ENCODE measurements at places on chromosomes 11 and 22.

- DNase-seq = no peak
- no peaks in the 10 kb centered on the region for H3K36me3 ChIP-seq
- no peak overlapping the region for H3K4me3 ChIP-seq
Observed at GRCh38 chr11:115202900-115203552, 301.2 kb downstream of the CADM1 start.

DNA sequence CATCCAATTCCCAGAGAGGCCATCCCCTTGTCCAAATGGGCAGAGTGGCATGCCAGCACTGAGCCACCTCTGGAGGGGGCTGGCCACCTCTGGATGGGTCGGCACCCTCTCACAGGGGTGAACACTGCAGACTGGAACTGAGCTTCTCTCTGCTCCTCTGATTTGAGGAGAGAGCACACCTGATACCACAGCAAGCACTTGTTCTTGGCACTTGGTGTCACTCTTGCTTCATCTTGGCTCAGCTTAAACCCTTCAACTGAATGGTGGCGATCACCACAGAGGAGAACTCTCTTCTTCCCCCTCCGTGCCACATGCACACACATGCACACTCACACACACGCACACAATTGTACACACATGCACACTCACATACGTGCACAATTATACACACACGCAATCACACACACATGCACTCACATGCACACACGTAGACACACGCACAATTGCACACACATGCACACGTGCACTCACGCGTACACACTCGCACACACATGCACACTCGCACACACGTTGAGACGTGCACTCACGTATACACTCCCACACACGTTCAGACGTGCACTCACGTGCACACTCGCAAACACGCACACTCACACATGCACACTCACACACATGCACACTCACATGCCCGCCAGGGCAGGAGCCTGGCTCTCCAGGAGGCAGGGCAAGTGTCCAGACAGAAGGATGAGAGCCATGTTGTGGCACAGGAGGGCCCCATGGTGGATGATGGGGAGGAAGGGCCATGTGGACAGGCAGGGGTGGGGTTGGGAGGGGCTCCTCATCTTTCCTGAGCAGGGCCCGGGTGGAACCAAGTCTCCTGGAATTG, 23.4 kb downstream of the OVOL1 start:
- H3K27me3 ChIP-seq = no peaks in the 10 kb centered on the region
- no peak overlapping the region for H3K27ac ChIP-seq
- H3K4me3 ChIP-seq = no peak overlapping the region

- no peaks in the 10 kb centered on the region for H3K36me3 ChIP-seq
- DNase-seq = no peak
- no peak overlapping the region for H3K4me3 ChIP-seq
- no peaks in the 10 kb centered on the region for H3K27me3 ChIP-seq
Observed at GRCh38 chr22:25130462-25130861, 69.2 kb upstream of the CRYBB3 start.

DNA sequence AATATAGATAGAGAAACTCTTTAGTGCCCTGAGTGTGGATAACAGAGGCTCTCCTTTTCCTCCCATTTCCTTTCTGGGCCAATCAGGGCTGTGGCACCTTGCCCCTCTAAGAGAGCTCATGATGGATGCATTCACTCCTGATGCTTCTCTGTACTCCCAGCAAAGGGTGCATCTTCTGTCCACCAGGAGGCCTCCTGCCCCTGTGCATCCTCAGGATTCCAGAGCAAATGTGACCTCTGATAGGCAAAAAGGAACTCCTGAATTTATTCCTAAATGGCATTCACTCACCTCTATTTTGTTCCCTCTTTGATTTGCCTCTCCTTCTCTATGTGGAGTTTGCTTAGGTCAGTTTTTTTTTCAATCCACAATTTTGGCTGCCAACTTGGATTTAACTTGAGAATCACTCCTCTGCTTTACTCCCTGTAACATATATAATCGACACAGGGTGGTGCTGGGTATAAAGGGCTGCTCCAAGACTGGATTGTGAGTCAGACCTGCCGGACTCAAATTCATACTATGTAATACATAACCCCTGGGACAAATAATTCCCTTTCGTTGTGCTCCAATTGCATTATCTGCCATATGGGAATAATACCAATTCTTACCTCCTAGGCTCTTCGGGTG, 1.1 kb upstream of the MRGPRX4 start:
- no peak overlapping the region for H3K4me3 ChIP-seq
- H3K27ac ChIP-seq = no peak overlapping the region
- peak; percentile 56 for DNase-seq

DNA sequence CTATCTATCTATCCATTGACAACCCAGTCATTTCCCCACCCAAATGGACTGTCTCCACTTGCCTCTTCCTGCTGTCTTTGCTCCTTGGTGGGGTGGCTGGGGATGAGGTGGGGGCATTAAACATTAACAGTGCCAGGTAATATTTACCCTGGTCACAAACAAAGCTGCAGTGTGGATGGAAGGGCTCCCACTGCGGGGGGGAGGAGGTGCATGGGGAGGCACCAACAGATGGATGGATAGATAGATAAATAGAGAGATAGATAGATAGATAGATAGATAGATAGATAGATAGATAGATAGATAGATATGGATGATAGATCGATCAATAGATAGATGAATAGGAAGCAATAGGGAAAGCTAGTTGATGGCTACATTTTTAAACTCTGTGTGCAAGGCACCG, 2.3 kb upstream of the FXYD2 start:
- no peaks in the 10 kb centered on the region for H3K27me3 ChIP-seq
- no peak overlapping the region for H3K27ac ChIP-seq
- H3K36me3 ChIP-seq = no peaks in the 10 kb centered on the region

DNA sequence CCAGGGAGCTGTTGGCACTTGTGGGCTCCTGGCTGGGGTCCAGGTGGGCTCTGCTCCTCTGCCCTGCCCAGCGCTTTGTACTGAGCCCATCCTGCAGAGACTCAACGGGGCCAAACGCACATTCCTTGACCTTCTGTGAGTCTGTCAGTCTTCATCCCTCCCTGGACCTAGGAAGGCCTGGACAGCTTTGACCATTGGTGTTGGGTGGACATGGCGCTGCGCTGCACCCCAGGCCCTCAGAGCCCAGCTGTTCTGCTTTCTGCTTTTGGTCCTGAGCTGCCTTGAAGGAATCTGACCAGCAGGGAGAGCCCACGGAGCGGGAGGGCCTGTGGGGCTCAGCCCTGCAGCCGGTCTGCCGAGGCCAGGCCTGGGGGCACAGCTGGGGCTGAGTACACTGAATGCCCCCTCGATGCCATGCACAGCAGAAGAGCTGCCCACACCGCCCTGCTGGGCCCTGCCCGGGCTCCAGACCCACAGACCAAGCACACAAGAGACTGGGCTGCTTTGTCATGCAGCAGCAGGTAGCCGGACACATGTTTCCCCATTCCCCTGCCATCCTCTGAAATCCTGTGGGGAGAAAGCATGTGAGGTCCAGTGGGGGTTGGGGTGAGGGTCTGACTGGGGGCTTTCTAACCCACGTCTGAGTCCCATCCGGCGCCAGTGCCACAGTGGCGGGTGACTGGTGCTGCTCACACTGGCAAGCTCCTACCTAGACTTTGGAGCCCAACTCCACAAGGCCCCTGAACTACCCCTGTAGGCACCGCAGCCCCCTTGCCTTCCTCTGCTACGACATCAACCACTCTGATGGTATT, 24.1 kb upstream of the CCDC188 start:
- H3K27ac ChIP-seq = no peak overlapping the region
- no peak overlapping the region for H3K4me3 ChIP-seq
- H3K36me3 ChIP-seq = no peaks in the 10 kb centered on the region
- no peaks in the 10 kb centered on the region for H3K27me3 ChIP-seq

DNA sequence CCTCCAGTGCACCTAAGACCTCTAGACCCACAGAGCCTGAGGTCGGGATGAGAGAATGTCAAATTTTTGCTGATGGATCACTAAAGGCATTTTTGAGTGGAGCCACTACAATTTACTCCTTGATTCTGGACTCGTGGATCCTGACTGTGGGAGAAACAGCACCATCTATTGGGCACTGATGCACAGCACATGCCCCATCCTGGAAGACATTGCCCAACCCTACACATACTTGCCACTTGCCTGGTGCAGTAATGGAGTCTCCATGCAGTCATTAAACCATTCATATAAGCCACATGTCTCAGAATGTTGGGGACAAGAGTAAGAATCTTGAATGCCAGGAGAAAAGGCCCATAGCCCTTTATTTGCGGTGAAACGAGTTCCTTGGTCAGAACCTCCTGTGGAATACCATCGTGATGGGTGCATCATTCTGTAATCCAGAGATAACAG, 103.9 kb downstream of the GGTLC2 start:
- H3K27me3 ChIP-seq = no peaks in the 10 kb centered on the region
- no peak overlapping the region for H3K27ac ChIP-seq
- no peaks in the 10 kb centered on the region for H3K36me3 ChIP-seq
- DNase-seq = peak; percentile 82

- peak; percentile 50 for DNase-seq
- no peaks in the 10 kb centered on the region for H3K4me1 ChIP-seq
- no peaks in the 10 kb centered on the region for H3K27me3 ChIP-seq
Observed at GRCh38 chr11:90250970-90251369, 28.1 kb upstream of the CHORDC1 start.

- H3K36me3 ChIP-seq = no peaks in the 10 kb centered on the region
- no peak overlapping the region for H3K4me3 ChIP-seq
- no peak for DNase-seq
- no peaks in the 10 kb centered on the region for H3K27me3 ChIP-seq
- H3K27ac ChIP-seq = no peak overlapping the region
- H3K4me1 ChIP-seq = no peaks in the 10 kb centered on the region
Observed at GRCh38 chr11:122146475-122146874, 30.5 kb upstream of the BLID start.

DNA sequence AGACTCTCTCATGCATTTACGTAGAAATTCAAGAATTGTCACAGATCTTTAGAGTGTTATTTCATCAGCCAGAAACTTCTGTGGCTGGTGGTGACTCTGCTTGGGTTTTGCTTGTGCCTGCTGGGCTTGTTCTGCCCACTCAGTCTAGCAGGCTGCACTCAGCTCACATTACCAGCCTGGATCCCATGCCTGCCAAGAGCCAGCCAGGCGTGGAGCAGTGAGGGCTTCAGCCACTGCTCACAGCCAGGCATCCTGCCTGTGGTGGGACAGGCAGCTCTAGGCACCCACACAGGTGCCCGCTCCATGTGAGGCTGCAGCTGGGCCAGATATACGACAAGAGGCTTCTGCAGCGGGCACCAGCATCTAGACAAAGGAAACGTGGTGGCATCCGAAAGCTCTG, 1213.3 kb upstream of the RAG2 start:
- H3K27ac ChIP-seq = no peak overlapping the region
- H3K36me3 ChIP-seq = no peaks in the 10 kb centered on the region
- DNase-seq = no peak
- H3K27me3 ChIP-seq = no peaks in the 10 kb centered on the region
- no peak overlapping the region for H3K4me3 ChIP-seq
- no peaks in the 10 kb centered on the region for H3K4me1 ChIP-seq

DNA sequence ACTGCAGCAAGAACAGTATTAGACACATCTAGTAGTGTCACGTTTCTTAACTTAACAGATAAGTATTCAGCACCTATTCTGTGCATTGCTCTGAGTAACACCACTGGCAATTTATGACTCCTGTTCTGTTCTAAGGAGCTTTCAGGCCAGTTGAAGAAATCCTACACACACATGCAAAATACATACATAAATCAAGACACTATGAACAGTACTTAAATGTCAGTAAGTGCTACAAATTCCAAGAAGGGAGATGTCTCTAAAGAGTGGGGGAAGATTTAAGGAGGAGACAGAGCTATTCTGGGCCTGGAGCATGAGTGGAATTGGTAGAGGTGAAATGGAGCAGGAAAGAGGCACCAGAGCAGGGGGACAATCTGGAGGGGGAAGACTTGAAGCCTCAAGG, 46.2 kb upstream of the CLMP start:
- H3K4me1 ChIP-seq = no peaks in the 10 kb centered on the region
- H3K36me3 ChIP-seq = no peaks in the 10 kb centered on the region
- DNase-seq = no peak
- no peak overlapping the region for H3K4me3 ChIP-seq
- no peaks in the 10 kb centered on the region for H3K27me3 ChIP-seq

DNA sequence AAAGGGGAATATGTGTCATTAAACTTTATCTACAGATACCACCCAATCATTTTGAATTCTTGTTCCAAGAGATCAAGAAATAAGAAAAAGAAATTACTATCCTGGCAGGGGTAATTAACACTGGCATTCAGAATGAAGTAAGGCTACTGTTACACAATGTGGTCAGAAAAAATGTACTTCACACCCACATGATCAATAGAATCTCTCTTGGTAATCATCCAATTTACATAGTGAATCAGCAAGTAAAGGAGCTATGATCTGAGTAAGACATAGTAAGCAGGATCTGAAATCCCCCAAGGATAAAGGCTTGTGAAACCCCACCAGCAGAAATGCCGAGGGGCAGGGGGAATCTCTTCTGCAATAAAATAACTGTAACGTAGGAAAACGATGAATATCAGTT, 466.5 kb downstream of the FAM181B start:
- H3K27me3 ChIP-seq = no peaks in the 10 kb centered on the region
- no peak overlapping the region for H3K27ac ChIP-seq
- no peak overlapping the region for H3K4me3 ChIP-seq
- no peaks in the 10 kb centered on the region for H3K36me3 ChIP-seq
- no peaks in the 10 kb centered on the region for H3K4me1 ChIP-seq

DNA sequence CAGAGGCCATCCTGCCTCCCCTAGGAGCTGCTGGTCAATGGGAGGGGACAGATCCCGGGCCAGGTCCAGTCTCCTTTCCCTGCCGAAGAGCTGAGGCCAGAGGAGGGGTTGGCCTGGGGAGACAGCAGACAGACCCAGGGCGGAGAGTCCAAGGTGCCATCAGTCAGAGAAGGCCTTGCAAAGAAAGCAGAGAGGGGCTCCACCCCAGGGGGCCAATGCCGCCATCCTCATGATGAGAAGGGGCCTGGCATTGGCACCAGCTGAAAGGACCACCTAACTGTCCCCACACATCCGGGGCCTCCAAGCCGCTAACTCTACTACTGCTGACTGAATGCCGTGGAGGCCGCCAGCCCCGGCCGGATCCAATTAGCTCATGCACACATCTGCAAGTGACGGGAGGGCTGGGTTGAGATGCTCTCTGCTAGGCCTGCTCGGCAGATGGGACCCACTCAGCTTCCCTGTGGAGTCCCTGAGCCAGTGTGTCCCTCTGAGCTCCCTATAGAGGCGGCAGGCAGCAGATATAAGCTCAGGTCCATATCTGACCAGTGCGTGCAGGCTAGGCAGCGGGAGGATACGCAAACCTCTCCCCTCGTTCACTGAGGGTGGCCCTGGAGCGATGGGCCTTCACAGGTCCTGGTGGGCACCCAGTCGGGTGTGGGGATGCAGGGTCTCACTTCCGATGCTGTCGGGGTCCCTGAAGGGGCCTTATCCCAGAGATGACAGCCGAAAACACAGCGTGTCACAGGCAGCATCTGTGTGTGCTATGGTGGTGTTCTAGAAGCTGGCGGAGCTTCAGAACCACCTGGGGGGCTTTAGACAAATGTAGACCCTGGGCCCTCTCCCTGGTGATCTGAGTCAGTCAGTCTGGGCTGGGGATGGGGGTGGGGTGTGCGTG, 183.9 kb downstream of the CTTN start:
- no peak for DNase-seq
- H3K4me3 ChIP-seq = no peak overlapping the region
- H3K4me1 ChIP-seq = no peaks in the 10 kb centered on the region
- no peak overlapping the region for H3K27ac ChIP-seq

GRCh38 chr11:75313513-75314272, 37.8 kb downstream of the ARRB1 start:
- H3K27ac ChIP-seq = no peak overlapping the region
- H3K4me1 ChIP-seq = no peaks in the 10 kb centered on the region
- no peak for DNase-seq
- no peaks in the 10 kb centered on the region for H3K36me3 ChIP-seq
- H3K4me3 ChIP-seq = no peak overlapping the region
- no peaks in the 10 kb centered on the region for H3K27me3 ChIP-seq

- H3K4me1 ChIP-seq = no peaks in the 10 kb centered on the region
- DNase-seq = no peak
Observed at GRCh38 chr22:21701384-21701971, 34.1 kb downstream of the YPEL1 start.
